ENCODE measurements at places on chromosomes 6 and 20.

- DNase-seq: no peak
Observed at GRCh38 chr20:48096957-48097890, 311.9 kb upstream of the SULF2 start.

DNA sequence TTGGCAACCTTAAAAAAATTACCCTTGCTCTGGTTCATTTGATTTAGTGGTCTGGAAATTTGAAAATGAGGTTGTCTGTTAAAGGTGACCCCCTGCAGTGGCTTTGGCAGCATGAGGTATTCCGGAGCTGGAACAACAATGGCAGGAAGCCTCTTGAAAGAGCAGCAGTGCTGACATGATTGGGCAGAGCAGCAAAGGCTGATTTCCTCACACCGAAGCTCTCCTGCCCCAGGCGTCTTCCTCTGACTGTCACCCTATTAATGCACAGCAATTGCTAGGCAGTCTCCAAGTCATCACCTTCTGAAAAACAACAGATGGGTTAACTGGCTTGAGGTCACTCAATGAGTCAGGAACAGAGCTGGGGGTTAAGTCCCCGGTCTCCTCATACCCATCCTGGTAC, 241.8 kb upstream of the MMS22L start:
- peak; percentile 33 for DNase-seq

DNA sequence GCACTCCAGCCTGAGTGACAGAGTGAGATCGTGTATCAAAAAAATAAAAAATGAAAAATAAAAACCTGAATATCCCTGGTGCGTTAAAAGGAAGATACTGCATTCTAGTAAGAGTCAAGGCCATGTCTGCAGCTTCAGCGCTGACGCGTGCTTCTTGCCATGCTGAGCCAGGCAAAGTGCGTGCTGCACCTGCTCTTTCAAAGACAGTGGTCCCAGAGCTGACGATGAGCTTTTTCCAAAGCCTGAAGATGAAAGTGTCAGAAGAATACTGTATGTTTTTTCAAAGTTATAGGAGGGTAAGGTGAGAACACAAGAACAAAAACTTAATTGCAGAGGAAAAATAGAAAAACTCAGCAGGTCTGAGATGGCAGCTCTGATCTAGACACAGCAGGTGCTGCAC, 115.1 kb downstream of the RNASET2 start:
- DNase-seq: no peak

DNA sequence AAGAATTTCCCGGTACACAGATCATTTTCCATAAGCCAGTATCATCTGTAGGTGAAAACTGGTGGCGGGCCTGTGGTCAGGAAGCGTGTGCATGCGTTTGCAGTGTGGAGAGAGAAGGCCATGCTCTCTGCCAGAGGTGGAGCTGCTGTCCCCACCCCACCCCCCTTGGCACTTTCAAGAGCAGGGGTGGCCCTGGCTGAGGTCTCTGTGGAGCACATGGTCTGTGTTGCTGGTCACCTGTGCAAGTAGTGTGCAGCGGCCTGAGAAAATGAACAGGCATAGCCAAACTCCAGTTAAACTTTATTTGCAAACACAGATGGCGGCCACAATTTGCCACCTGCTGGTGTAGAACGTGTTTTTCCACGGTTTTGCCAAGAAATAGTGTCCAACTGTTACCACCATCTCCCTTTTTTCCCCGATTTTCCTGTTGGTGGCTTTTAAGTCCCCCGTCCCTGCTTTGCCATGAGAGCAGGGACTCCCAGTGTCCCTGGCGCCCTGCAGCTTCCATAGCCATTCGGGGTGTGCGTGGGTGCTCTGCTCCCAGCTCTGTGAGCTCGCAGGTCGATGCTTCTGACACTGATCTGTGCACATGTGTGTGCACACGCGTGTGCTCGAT, 2.5 kb downstream of the ADRM1 start:
- peak; percentile 18 for DNase-seq

DNA sequence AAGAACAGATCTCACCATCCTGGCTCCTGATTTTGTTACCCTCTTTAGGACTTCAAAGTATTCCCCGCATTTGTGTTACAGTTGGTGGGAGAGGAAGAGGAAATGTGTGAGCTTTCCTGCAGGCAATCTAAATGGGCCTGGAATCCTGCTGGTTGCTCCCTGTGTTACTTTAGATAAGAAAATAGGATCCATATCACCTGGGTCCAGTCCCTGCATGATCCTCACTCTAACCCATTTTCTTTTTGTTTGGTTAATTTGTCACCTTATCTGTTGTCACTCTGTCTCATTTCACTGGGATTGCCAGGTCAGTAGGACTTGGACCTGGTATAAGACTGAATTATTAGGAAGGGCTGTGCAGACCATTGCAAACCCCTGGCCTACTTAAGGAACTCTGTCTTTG, 175.9 kb upstream of the GJE1 start:
- DNase-seq: no peak

- peak; percentile 83 for DNase-seq
Observed at GRCh38 chr6:135180542-135181332, at the start of gene MYB. Gene MYB, plus strand, starts transcription at chr6:135181308. Its CDS starts 206 bp downstream, at chr6:135181514.

GRCh38 chr20:889932-890463, 26.1 kb downstream of the ANGPT4 start:
- no peak for DNase-seq

DNA sequence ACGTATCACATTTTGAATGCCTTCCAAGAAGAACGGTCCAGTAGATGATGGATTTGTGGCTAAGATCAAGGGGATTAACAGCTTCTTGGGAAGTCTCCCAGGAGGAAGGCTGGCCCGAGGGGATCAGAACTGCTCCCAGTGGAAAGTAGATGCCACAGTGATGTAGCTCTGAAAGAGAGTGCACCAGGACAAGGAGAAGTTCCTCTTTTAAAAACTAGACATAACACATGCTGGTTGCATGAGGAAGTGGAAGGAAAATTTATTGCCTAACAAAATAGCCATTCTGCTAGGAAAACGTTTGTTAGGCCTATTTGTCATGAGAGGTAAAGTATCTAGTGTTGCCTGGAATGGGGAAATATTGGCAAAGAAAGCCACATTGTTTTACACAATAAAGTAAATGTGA, 87.8 kb downstream of the CDH26 start:
- peak; percentile 92 for DNase-seq

GRCh38 chr6:166153966-166154365, 13.7 kb downstream of the TBXT start:
- no peak for DNase-seq

DNA sequence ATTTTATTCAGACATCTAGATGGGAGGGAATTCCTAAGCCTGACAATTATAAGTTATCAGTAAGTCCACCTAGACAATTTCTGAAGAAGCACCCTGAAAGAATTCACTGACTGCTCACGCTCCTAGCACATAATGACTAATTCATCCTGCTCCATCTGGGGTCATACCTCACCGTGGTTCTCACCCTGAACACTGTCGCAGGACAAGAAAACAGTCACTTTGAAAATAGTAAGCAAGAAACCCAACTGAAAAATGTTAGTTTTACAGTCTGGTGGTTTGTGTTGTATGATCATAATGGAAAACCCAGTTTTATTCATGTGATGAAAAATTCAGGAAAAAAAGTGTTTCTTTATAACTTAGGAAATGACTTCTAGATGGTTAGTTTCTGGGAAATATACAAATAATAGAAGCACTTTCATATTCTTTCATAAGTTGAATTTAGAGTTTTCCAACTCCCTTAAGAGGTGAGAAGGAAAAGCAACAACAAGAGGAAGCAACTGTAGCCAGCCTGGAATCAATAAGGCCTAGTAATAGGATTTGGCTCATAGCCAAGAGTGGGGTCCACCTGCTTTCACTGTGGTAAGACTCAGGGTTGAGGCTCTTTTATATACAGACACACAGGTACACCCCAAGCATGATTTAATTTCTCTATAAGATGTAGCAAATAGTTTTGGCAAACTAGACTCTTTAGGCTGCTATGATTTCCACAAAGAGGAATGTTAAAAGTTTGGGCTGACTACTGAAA, 94.1 kb downstream of the HIVEP2 start:
- peak; percentile 38 for DNase-seq

GRCh38 chr6:80640176-80640575, 533.7 kb downstream of the BCKDHB start:
- no peak for DNase-seq

- DNase-seq: no peak
Observed at GRCh38 chr6:83921315-83921714, 61.8 kb downstream of the CYB5R4 start.

GRCh38 chr6:148635070-148635743, 111.6 kb upstream of the UST start:
- DNase-seq: no peak

- DNase-seq: no peak
Observed at GRCh38 chr20:40017765-40018164, 671.3 kb downstream of the MAFB start.
